Purkinje cell (primary cell): ENCODE measurements at places on chromosomes 1 and 21. TPM values are rescaled to one million over a fixed set of nuclear protein-coding genes. Genes with fewer than 3 reads are reported as not detected.

The OR10Z1 gene
- not detected in 2 replicates for polyA plus RNA-seq

The RPTN gene
- not detected in 2 replicates for polyA plus RNA-seq

The ZNF670 gene
- polyA plus RNA-seq: 1.9 and 5.2 TPM in 2 replicates

The DDR2 gene
- 1.1 TPM in 2 replicates for polyA plus RNA-seq

The DFFB gene
- polyA plus RNA-seq: 4.1 TPM in 2 replicates

The DMBX1 gene
- polyA plus RNA-seq: not detected in 2 replicates

The TBX19 gene
- not detected in 2 replicates for polyA plus RNA-seq

The TCHH gene
- not detected in 2 replicates for polyA plus RNA-seq

The EDN2 gene
- not detected in 2 replicates for polyA plus RNA-seq

The L1TD1 gene
- polyA plus RNA-seq: not detected in 2 replicates

The PTBP2 gene
- 89.2 and 120 TPM in 2 replicates for polyA plus RNA-seq

The ANGPTL3 gene
- polyA plus RNA-seq: 1.1 TPM in 1 of 2 replicates, not detected in the other

The KLF17 gene
- polyA plus RNA-seq: not detected in 2 replicates

The DPT gene
- not detected in 2 replicates for polyA plus RNA-seq

The IL20 gene
- not detected in 2 replicates for polyA plus RNA-seq

The NRIP1 gene
- polyA plus RNA-seq: 5.4 and 8.7 TPM in 2 replicates

The OPRD1 gene
- 0.19 TPM in 1 of 2 replicates, not detected in the other for polyA plus RNA-seq

The DAB1 gene
- 42.0 and 48.6 TPM in 2 replicates for polyA plus RNA-seq

The SHISA4 gene
- polyA plus RNA-seq: 0.59 and 2.1 TPM in 2 replicates

The SLC16A1 gene
- polyA plus RNA-seq: 69.1 and 112 TPM in 2 replicates

The C21orf91 gene
- 3.2 and 4.0 TPM in 2 replicates for polyA plus RNA-seq

The GBP1 gene
- polyA plus RNA-seq: 0.74 and 1.7 TPM in 2 replicates

The EXO1 gene
- polyA plus RNA-seq: 1.7 and 2.2 TPM in 2 replicates

The ZNF326 gene
- 17.0 and 19.9 TPM in 2 replicates for polyA plus RNA-seq

The ADAM30 gene
- polyA plus RNA-seq: not detected in 2 replicates

The ARTN gene
- polyA plus RNA-seq: 0.36 TPM in 1 of 2 replicates, not detected in the other

The RIMS3 gene
- 0.28 and 5.0 TPM in 2 replicates for polyA plus RNA-seq

The PLA2G4A gene
- polyA plus RNA-seq: 0.48 TPM in 1 of 2 replicates, not detected in the other

The PIK3R3 gene
- polyA plus RNA-seq: 25.9 and 35.7 TPM in 2 replicates

The KRTAP12-2 gene
- polyA plus RNA-seq: not detected in 2 replicates

The FTCD gene
- polyA plus RNA-seq: not detected in 2 replicates

The OR2L8 gene
- polyA plus RNA-seq: not detected in 2 replicates

The RGS16 gene
- 102 and 163 TPM in 2 replicates for polyA plus RNA-seq

The KPRP gene
- not detected in 2 replicates for polyA plus RNA-seq

The BNIPL gene
- polyA plus RNA-seq: 0.26 and 0.60 TPM in 2 replicates

The ANGPTL1 gene
- polyA plus RNA-seq: 0.52 TPM in 1 of 2 replicates, not detected in the other

The CYP2J2 gene
- polyA plus RNA-seq: 0.52 and 2.2 TPM in 2 replicates

The TAS1R1 gene
- polyA plus RNA-seq: 0.35 TPM in 1 of 2 replicates, not detected in the other

The KRTAP21-2 gene
- not detected in 2 replicates for polyA plus RNA-seq

The HRNR gene
- 0.22 TPM in 1 of 2 replicates, not detected in the other for polyA plus RNA-seq

The CFAP74 gene
- polyA plus RNA-seq: 1.2 TPM in 1 of 2 replicates, not detected in the other

The AGT gene
- polyA plus RNA-seq: 0.48 and 1.9 TPM in 2 replicates

The SHCBP1L gene
- polyA plus RNA-seq: not detected in 2 replicates

The RIPK4 gene
- polyA plus RNA-seq: not detected in 2 replicates

The TNFRSF18 gene
- not detected in 2 replicates for polyA plus RNA-seq

The ITLN2 gene
- not detected in 2 replicates for polyA plus RNA-seq

The DENND2D gene
- 14.8 and 16.3 TPM in 2 replicates for polyA plus RNA-seq
